Activated CD4-positive, alpha-beta T cell treated with anti-CD3 and anti-CD28 coated beads for 24 hours (primary cell): ENCODE measurements at places on chromosomes 13 and 19.

- no peak for DNase-seq
These were observed 937 bp upstream of the SPRY2 start for GRCh38 chr13:80341756-80342370.

- no peak for DNase-seq
These were observed 26.3 kb downstream of the SAE1 start for GRCh38 chr19:47156861-47157430.

DNA sequence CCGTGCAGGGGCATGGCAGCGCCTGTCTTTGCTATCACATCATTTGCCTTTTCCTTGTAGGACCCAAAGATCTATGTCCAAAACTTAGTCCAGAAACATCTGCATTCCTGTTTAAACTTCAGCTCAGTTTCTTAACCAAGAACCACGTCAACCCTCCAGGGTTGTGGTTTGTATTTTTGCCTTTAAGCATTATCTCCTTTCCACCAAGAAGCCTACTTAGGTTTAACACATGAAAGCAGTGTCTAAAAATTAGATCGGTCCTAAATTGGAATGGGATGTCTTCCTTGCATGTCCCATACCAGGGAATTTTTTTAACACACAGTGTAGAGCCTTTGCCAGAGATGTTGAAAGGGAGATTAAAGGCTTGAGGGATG lies 38.8 kb downstream of the DHRS12 start:
- DNase-seq, result no peak

GRCh38 chr19:42468273-42468796 lies 25.6 kb upstream of the CXCL17 start:
- DNase-seq, result no peak

GRCh38 chr13:112876305-112877000 lies 92.6 kb upstream of the MCF2L start:
- DNase-seq, result no peak

GRCh38 chr19:54903303-54903702 lies 2.6 kb upstream of the NCR1 start:
- DNase-seq, result no peak

GRCh38 chr13:95708811-95709500 lies 32.0 kb downstream of the DNAJC3 start:
- DNase-seq, result no peak

GRCh38 chr19:51607077-51607476 lies 23.1 kb downstream of the SIGLEC5 start:
- DNase-seq, result no peak

DNA sequence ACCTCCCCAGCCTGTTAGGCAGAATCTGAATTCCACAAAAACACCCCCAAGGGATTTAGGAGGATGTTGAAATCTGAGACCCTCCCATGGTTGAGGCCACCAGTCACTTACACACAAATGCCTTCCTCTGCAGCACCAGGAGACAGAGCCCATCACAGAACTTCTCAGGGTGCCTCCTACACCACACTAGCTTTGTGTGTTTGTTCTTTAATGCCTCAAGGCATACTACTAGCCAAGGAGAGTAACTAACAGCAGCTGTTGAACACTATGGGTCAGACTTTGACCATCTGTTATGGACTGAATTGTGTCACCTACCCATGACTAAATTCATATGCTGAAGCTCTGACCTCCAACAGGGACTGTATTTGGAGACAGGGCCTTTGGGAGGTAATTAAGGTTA lies 9.5 kb upstream of the MED26 start:
- no peak for DNase-seq

DNA sequence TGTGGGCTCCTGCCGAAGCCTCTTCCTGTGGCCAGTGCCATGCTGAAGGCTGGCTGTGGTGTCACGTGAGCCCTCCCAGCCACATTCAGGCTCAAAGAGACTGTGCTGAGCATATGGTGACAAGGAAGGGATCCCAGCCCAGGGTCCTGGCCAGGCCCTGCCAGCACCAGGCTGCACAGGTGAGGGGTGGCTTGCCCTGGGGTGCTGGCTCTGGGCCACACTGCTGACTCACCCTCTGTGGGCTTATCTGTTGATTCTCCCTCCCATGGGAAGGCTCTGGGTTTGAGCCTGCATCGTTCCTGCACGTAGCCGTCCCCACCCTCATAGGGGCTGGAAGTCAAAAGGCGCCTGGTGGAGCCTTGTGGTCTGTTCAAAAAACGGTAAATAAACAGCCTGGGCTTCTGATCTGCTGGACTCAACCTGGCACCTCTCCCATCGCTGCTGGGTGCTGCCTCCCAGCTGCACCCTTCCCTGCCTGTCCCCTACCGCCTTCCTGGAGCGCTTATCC lies 31.1 kb downstream of the DNM2 start:
- no peak for DNase-seq

DNA sequence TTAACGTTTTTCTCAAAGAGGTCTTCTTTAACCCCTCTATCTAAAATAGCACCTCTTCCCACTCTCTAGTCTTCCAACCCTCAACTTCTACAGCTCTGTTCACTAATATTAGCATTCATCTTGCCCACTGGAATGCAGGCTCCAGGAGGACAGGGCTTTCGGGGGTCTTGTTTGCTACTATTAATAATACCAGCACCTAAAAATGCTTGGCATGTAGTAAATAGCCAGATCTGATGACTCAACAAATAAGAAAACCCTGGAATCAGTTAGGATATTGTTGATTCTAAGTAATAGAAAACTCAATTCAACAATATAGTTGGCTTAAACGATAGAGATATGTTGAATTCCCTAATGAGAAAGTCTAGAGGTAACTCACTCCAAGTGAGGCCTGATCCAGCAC lies 14.2 kb downstream of the DYRK1B start:
- no peak for DNase-seq

DNA sequence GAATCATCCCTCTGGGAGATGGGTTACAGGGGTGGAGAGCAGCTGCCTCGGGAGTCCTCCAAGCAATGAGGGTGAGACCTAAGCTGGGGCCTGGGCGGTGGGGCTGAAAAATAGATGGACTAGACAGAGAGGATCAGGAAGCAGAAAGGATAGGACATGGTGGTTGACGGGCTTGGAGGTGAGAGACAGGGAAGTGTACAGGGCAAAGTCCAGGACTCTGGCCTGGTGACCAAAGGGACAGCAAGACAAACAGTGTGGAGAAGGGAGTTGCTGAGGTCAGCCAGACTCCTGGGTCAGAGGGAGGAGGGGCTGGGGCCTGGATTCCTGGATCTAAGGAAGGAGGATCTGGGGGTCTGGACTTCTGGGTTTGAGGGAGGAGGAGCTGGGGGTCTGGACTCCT lies 5.5 kb downstream of the PHLDB3 start:
- DNase-seq, result no peak

- peak; percentile 22 for DNase-seq
These were observed 780 bp upstream of the GTF2F2 start for GRCh38 chr13:45119469-45119990.

- DNase-seq, result no peak
These were observed 95.3 kb upstream of the SLC15A1 start for GRCh38 chr13:98847780-98848179.

- DNase-seq, result no peak
These were observed 128.7 kb downstream of the TSHZ3 start for GRCh38 chr19:31220540-31220939.

DNA sequence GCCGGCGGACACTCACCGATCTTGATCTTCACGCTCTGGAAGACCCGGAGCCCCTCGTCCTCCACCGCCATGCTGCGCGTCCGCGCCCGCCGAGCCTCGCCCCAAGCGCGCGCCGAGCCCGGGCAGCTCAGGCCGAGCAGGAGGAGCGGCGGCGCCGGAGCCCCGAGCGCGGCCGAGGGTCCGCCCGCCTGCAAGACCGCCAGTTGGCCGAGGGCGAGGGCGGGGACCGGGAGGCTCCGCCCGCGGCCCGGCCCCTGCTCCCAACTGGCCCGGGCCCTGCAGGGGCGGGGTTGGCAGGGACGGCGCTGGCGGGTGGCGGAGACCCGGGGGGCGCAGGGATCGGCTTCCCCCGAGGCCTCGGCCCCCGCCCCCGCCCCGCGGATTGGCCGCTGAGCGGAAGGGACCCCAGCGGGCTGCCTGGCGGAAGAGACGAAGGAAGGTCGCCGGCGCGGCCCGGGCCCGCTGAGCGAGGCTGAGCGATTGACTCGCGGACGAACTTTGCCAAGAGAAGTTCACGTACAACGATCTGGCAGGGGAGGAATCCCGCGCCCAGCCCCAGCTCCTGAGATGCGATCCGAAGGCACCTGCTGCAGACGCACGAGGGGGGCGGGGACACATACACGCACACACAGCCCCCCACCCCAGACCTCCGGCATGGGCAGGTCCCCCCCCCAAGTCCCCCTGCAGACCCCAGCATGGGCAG lies at the start of gene RASA3:
TSS of gene RASA3 (minus strand) at position 205 of the 703 bp plus-strand sequence. CDS start at position 71, 134 bp downstream.
- no peak for DNase-seq

DNA sequence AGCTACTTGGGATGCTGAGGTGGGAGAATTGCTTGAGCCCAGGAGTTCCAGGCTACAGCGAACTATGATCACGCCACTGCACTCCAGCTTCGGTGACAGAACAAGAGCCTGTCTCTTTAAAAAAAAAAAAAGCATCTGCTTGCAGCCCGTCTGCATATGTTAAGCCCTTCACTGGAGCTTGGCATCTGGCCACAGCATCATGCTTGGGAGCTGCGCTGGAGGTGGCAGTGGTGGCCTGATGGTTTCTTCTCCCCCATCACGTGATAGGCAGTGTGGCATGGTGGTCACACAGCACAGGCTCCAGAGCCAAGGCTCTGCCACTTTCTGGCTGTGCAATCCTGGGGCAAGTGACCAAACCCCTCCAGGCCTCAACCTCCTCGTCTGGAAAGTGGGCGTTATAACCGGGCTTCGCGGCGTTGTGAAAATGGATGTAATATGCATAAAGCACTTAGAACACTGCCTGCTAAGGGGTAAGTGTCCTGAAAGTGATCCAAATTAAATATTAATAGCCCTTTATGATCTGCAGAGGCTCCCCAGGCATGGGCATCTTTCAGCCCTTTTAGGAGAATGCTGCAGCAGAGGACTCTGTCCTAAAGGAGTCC lies 24.4 kb downstream of the MARK4 start:
- no peak for DNase-seq

DNA sequence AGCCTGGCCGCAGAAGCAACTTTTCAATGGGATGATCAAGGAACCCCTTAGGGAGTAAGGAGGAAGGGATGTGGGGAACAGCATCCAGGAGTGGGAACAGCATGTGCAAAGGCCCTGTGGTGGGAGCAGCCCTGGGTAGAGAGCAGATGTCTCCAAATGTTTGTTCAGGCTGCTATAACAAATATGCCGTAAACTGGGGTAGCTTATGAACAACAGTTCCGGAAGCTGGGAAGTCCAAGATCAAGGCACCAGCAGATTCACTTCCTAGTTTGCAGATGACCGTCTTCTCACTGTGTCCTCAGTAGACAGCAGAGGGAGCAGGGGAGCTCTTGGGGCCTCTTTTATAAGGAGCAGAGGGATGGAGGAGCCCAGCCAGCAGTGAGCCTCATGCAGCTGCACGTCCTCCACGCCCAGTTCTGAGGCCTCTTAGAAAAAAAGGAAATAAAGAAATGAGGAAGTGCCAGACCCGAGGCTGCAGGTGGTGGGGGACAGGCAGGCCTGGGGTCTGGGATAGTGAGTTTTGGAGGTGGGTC lies 4.2 kb upstream of the LRRC25 start:
- DNase-seq, result no peak

GRCh38 chr13:67515895-67516294 lies 285.8 kb upstream of the PCDH9 start:
- no peak for DNase-seq

GRCh38 chr19:51258165-51259160 lies 7.6 kb downstream of the SIGLECL1 start:
- DNase-seq, result no peak

DNA sequence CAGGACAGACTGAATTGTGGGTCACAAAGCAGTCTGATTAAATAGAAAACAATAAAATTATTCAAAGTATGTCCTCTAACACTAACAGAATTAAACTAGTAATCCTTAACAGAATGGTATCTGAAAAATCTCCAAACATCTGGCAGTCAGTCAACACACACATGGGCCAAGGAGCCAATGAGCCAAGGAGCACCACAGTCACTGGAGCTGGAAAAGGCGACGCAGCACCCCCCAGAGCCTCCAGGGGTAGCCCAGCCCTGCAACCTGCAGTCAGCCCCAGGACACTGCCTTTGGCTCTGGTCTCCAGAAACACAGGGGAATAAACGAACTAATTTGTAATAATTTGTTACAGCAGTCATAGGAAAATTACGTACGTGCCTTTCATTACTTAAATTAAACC lies 12.3 kb downstream of the TUBGCP3 start:
- no peak for DNase-seq

DNA sequence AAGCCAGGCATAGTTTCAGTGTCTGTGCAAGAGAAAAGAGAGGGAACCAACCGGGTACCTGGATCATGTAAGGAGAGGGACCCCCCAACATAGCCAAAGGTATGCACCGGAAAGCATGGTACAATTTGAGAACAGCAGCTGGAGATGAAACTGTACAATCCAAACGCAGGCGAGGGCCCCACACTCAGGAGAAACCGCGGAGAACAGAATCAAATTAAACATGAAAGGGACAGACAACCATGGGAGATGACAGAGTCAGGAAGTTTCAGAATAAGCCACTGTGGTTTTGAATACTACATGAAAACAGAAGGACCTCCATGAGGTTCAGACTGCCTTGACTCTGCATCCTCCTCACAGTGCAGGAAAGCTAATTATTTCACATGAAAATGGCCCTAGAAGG lies 62.9 kb upstream of the SPATA13 start:
- DNase-seq, result peak; percentile 21

- no peak for DNase-seq
These were observed 16.8 kb downstream of the TEX29 start for GRCh38 chr13:111337206-111337605.

GRCh38 chr13:32917504-32917903 lies 98.7 kb upstream of the KL start:
- no peak for DNase-seq
